ENCODE measurements at places on chromosomes 11 and 22.
A peak's percentile ranks its signal among the peaks of the same experiment; 100 is the strongest.

- no peak overlapping the region for H3K4me3 ChIP-seq
- H3K27ac ChIP-seq: no peak overlapping the region
- peak; percentile 15 for DNase-seq
Observed at GRCh38 chr11:65219930-65220213, 38.1 kb downstream of the CAPN1 start.

DNA sequence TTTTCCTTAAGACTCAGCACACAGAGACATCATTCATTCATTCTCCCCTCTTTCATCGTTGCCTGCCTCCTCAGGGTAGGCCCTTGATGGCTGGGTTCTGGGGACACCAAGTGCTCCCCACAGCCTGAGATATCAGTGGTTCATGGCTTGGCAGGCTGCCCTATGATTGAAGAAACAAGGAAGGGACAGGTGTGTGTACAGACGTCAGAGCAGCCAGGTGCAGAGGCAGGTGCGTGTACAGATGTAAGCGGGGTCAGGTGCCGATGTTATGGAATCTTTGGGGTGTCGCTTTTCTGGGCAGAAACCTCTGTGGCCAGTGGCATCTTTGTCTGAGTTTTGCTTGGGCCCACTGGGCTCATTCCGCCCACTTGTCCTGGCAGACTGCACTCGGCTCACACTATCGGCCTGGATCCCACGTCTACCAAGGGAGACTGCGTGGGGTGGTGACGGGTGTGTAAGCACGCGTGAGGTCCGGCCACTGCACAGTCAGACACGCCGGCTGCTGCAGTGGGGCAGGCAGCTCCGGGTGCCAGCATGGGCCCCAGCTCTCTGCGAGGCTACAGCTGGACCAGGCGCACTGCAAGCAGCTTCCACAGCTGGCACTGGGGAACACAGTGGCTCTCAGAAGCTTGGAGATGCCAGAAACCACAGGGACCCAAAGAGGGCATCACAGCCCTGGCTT, 20.9 kb upstream of the KIAA0930 start:
- H3K36me3 ChIP-seq: no peaks in the 10 kb centered on the region
- H3K27ac ChIP-seq: no peak overlapping the region
- H3K4me1 ChIP-seq: no peaks in the 10 kb centered on the region
- H3K4me3 ChIP-seq: no peak overlapping the region
- H3K27me3 ChIP-seq: peaks cover 2% of the 10 kb centered on the region

GRCh38 chr22:23193882-23194281, 13.6 kb downstream of the BCR start:
- H3K27ac ChIP-seq: no peak overlapping the region
- no peaks in the 10 kb centered on the region for H3K27me3 ChIP-seq
- peak; percentile 62 for DNase-seq
- H3K4me1 ChIP-seq: no peaks in the 10 kb centered on the region

GRCh38 chr11:94272738-94273313, 31.6 kb upstream of the IZUMO1R start:
- H3K27ac ChIP-seq: no peak overlapping the region
- H3K27me3 ChIP-seq: no peaks in the 10 kb centered on the region
- no peak overlapping the region for H3K4me3 ChIP-seq

GRCh38 chr22:20249797-20250354, 18.2 kb downstream of the RTN4R start:
- no peaks in the 10 kb centered on the region for H3K36me3 ChIP-seq
- no peak overlapping the region for H3K4me3 ChIP-seq
- H3K27ac ChIP-seq: no peak overlapping the region
- peaks cover 14% of the 10 kb centered on the region for H3K4me1 ChIP-seq
- peak; percentile 30 for DNase-seq

DNA sequence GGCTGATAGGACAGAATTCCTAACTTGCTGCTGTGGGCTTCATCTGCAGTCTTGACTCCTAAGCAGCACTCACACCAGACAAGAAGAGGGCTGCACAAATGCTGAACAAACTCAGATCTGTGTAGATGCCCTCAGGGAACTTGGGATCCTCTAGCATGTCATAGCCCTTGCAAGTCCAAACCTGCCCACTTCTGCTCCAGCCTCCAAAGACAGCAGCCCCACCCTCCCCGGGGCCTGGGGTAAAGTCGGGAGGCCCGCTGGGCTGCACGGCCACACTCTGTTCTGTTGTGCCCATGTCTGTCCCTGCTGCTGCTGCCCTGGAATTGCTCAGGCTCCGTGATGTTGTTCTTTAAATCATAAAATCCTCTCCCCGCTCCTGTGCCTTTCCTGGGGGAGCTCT, 28.3 kb downstream of the DRD2 start:
- peaks cover 3% of the 10 kb centered on the region for H3K27me3 ChIP-seq
- no peak overlapping the region for H3K4me3 ChIP-seq
- no peaks in the 10 kb centered on the region for H3K4me1 ChIP-seq
- H3K27ac ChIP-seq: no peak overlapping the region
- no peak for DNase-seq

GRCh38 chr22:45961679-45962433, 15.1 kb downstream of the WNT7B start:
- H3K36me3 ChIP-seq: no peaks in the 10 kb centered on the region
- H3K27me3 ChIP-seq: no peaks in the 10 kb centered on the region
- no peak overlapping the region for H3K27ac ChIP-seq
- DNase-seq: no peak
- no peaks in the 10 kb centered on the region for H3K4me1 ChIP-seq

- H3K27ac ChIP-seq: no peak overlapping the region
- H3K27me3 ChIP-seq: no peaks in the 10 kb centered on the region
- no peak overlapping the region for H3K4me3 ChIP-seq
- peak; percentile 62 for DNase-seq
- H3K36me3 ChIP-seq: no peaks in the 10 kb centered on the region
Observed at GRCh38 chr11:87493516-87493915, 455.8 kb downstream of the TMEM135 start.

DNA sequence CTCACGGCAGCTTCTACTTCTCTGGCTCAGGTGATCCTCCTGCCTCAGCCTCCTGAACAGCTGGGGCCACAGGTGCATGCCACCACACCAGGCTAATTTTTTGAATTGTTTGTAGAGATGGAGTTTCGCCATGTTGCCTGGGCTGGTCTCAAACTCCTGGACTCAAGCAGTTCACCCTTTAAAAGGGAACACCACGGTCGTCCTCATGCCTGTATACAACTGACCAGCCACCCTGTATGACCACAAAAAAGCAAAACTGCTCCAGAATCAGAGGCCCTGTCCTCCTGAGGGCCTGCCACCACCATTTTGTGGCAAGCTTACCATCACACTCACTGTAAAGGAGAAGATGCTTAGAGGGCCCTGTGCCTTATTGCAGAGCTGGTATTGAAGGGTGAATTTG, 2.2 kb downstream of the GLB1L3 start:
- peaks cover 45% of the 10 kb centered on the region for H3K27me3 ChIP-seq
- H3K36me3 ChIP-seq: no peaks in the 10 kb centered on the region
- DNase-seq: no peak
- no peaks in the 10 kb centered on the region for H3K4me1 ChIP-seq
- H3K4me3 ChIP-seq: no peak overlapping the region

DNA sequence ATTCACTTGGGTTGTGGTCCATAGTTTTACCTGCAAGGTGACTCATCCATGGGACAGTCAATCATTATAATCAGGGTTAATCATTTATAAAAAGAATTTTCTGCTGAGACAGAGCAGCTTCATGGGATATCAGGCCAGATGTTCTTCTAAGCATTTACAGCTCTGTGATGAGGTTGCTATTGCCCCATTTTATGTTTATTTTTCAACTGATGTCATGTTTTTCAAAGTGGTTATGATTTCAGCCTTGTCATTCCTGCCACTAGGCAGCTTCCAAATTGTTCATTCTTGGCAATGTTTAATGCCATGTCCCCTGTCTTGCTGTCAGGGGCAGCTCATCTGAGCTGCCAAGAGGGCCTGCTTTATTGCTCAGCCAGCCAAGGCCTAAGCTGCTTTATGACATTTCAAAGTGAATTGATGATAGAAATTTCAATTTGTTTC, 35.9 kb upstream of the ZBED5 start:
- H3K27ac ChIP-seq: peak overlapping the region; percentile 76
- no peaks in the 10 kb centered on the region for H3K27me3 ChIP-seq
- no peak overlapping the region for H3K4me3 ChIP-seq
- no peaks in the 10 kb centered on the region for H3K36me3 ChIP-seq

- H3K27me3 ChIP-seq: no peaks in the 10 kb centered on the region
- no peak overlapping the region for H3K27ac ChIP-seq
- DNase-seq: peak; percentile 5
Observed at GRCh38 chr11:71139516-71140205, 112.7 kb downstream of the SHANK2 start.
